ENCODE measurements at places on chromosomes 1 and 21.
A peak's percentile ranks its signal among the peaks of the same experiment; 100 is the strongest.

DNA sequence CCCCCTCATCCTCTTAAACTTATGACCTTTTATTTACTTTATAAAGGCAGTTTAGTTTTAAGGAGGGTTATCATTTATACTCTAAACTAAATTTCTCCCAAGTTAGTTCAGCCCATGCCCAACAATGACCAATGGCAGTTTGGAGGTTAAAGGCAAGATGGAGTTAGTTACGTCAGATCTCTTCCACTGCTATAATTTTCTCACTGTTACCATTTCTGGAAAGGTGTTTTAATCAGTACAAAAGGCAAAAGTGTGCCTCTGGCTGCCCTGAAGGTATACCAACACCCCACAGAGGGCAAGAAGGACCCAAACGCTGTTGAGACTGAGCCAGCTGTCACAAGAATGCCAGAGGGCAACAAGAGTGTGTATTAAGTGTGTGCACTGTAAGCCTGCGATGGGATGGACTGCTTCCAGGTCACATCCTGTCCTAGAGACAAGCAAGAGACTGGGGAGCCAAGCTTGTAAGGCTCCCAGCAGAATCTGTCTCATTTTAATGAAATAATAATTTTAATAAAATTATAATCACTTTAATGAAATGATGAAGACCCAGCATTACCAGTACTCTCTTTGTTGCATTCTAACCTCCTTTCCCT is 32.5 kb upstream of the FAM89A start:
- no peak for DNase-seq

DNA sequence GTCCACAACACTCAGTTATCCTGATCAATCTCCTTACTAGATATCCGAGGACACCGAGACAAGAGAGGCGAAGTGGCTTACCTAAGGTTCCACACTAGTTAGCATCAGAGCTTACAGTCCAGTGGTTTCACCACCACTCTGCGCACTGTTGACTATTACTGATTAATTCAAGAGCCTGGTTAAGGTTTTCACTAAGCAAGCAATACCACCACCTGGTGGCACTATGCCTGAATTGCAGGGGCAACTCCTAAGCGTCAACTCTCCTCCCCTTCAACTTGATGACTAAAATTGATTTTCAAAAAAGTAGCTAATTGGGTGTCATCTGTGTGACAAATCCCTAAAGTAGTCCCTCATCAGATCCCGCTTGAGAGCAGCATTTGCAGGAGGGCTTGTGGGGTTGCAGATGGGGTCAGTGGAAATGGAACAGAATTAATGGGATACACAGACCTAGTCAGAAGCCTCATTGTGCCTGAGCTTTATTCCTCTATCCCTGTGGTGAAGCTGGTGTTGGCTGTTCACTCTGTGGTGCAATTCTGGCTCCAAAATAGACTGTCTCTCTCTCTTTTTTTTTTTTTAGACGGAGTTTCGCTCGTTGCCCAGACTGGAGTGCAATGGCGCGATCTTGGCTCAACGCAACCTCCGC is 9.1 kb downstream of the TTC22 start:
- peak; percentile 39 for DNase-seq

DNA sequence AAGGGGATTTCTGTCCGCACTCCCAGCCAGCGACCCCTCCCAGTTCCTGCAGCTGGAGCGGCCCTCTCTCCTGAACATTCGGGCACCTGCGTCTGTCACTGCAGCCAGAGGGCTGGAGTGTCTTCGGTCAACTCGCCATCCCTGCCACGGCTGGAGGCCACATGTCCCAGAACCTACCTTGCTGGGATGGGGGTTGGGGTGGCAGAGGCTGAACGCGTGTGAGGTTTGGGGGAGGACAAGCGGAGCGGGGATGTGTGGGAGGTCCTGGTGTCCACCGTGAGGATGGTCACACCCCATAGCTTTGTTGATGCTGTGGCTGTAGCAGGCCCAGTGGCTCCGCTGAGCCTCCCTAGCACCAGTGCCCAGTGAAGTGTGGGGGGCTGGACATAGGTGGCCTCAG is 14.8 kb upstream of the C1orf174 start:
- DNase-seq = no peak

- DNase-seq = no peak
These were observed 20.9 kb downstream of the SLC26A9 start for GRCh38 chr1:205922314-205922713.

DNA sequence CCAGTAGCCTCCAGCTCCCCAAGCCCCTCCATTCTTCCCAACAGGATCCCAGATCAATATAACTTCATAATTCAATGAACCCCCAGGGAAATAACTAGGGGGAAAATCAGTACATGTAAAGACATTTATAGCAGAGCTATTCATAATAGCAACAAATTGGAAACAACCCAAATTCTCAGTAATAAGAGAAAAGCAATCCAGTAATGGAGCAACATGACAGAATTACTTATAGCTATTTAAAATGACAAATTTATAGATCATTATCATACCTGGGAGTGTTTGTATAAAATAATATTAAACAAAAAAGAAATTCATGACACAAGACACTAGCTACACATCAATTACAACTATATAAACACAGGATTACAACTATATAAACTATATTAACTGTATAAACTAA is 20.2 kb downstream of the PLEKHA6 start:
- no peak for DNase-seq

Measured in stimulated activated naive CD8-positive, alpha-beta T cell treated with anti-CD3 and anti-CD28 coated beads, Interleukin-15, amount 100 ng/mL, for 72 hours (primary cell).